T-helper 1 cell (primary cell): ENCODE measurements at places on chromosomes 7 and 10.

DNA sequence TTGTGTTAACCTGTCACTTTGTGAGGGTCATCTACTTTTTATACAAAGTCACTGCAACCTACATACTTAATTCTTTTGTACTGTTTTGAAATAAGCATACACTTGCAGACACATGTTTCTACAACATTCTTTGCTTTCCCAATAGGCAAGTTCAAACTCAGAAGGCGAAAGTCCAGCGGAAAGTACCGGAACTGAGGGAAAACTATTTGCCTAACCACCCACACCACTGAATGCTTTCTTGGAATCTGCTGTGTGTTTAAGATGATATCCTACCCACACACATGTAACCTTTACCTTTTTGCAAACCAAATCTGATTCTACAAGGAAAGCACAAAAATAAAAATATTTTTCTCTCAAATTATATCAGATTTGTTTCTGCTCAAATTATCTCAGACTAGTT lies 139.4 kb upstream of the AGR3 start:
- DNase-seq = no peak

DNA sequence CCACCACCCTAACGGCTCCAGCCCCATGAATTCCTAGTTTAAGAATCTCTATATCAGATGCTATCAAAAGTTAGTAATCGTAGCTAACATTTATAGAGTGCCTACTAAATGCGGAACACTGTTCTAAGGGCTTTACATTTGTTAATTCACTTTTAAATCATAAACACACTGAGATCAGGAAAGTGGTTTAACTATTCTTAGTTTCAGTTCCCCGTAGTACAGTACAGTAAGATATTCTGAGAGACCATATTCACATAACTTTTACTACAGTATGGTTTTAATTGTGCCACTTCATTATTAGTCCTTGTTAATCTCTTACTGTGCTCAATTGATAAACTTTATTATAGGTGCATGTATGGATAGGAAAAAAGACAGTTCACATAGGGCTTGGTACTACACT lies 22.5 kb downstream of the SYPL1 start:
- DNase-seq = no peak

DNA sequence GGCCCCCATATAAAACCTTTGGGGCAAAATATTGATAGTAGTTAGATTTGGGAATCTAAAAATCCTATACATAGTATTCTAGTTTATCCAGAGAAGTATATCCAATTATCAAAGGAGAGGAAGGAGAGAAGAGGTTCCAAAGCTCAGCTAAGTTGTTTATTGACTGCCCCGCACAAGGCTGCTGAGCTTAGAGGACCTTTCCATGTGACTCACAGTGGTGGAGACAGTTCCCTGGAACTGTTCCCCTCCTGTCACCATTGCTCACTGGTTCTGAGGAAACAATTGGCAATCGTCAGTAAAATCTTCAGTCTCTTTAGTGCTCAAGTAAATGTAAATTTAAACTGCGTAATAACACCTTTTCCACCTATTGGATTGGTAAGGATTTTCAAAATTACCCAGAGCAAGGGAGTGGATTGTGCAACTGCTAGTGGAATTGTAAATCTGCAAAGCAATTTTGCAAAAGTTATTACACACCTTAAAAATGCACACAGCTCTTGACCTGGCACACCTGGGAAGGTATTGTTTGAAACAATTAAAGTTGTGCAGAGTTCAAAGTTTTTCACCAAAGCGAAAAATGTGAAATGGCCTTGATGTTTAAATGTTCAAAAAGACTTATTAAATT lies 63.1 kb downstream of the EEPD1 start:
- DNase-seq = no peak

GRCh38 chr7:28406192-28406591 lies 6.1 kb upstream of the CREB5 start:
- no peak for DNase-seq

DNA sequence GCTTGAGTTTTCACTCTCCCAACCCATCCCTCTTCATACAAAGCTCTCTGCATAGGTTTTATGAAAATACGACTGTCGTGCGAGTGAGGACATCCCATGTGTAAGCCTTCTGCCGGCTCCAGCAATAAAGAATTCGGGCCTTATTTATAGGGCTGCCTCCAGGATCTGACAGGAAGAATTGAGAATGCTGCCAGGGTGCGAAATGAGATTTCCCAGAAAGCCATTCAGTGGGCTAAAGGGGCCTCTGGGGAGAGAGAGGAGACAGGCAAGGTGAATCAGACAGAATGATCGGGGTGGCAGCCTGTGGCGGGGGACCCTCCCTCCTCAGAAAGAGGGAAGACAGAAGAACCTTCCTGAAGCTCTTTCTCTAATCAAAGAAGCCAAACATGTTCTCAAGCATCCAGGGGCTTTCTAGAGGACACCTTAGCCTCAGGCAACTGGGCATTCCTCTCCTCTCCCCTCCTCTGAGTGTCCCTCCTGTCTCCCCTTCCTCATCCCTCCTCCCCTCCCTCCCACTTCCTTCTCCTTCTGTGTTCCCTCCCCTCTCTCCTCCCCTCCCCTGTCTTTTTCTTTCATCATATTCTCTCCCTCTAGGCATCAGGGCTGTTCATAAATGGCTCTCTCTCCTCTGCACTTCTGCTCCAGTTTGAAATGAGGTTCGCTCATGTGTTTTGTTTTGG lies 410.9 kb downstream of the TYW1 start:
- DNase-seq = no peak

GRCh38 chr10:79561257-79561656 lies 1.1 kb upstream of the SFTPA2 start:
- DNase-seq = no peak

DNA sequence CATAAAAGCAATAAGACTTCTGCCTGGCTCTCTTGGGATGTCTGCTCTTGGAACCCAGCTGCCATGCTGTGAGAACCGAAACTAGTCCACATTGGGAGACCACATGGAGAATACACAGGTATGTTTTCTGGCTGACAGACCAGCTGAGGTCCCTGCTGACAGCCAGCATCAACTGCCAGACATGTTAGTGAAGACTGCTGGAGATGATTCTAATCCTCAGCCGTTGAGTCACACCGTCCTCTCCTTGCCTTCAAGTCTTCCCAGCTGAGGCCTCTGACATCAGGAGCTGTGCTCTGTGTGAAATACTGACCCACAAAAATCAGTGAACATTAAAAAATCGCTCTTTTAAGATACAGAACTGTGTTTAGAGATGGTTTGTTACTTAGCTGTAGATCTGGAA lies 36.9 kb upstream of the AGR2 start:
- no peak for DNase-seq

DNA sequence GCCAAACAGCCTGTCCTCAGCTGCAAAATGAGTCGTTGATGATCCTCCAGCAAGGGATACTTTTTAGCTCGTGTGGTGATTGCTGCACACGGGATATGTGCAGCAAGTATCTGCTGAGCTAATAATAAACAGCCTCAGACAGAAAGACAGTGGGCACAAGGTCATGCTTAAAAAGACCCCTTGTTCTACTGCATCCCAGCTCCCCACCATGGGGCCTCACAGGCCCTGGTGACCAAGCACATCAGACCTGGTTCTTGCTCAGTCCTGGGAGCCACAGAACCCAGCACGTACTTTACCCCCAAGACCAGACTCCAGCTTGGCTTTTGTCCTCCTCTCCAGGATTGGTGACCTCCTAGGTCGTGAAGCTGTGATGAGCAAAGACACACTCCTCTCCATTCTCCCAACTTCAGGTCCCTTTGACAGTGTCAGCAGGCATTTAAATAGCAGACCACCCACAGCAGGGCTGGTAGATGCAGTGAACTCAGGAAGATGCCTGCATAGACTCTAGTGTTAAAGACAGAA lies 50.5 kb downstream of the EGFR start:
- no peak for DNase-seq
